ENCODE measurements at places on chromosomes 2 and 18.

GRCh38 chr2:55786280-55786679, 92.6 kb upstream of the PNPT1 start:
- DNase-seq: no peak

DNA sequence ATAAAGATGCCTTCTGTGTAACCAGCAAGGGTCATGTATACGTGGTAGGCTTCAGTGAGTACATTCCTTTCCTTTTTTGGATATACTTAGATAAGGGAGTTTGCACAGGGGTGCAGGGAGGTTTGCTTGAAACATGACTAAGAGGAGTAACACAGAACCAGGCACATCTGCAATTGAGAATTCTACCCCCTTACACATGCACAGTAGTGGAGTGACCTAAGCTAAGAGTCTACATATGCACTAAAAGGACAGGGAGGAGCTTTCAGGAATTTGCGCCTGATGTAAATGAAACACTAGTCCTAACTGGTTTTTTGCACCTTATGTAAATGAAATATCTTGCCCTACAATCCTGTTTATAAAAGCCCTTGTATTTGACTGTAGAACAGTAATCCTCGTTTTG, 194.8 kb upstream of the NABP1 start:
- DNase-seq: no peak

DNA sequence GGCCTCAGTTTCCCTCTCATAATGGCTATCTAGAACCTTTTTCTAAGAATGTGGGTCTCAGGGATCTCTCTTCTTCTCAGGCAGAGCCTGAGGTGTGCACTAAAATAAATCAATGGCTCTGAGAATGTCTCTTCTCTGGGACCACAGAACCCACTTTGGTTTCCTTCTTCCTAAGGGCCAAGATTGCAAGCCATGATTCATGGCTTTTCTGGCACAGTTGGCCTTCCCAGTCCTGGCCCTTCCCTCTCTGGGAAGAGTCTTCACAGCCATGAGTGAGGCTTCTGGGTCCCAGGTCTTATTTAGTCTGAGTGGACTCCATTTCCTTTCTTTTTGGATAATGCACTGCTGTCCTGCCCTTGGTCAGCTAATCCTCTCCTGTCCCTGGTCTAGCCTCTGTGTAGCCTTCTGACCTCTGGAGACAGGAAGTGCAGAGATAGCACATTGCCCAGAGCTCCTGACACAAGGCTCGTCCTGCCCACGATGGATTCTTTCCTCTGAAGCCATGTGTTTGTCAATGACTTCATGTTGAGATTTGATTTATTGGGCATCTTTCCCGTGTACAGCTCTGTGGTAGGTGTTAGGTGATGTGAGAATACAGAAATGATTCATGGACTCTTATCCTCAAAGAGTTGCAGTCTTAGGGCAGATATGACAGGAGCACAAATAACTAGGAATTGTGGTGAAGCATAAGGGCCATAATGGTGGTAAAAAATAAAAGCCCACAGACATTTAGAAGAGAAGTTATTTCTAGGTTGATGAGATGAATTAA, 245.0 kb downstream of the CLIP4 start:
- DNase-seq: no peak

DNA sequence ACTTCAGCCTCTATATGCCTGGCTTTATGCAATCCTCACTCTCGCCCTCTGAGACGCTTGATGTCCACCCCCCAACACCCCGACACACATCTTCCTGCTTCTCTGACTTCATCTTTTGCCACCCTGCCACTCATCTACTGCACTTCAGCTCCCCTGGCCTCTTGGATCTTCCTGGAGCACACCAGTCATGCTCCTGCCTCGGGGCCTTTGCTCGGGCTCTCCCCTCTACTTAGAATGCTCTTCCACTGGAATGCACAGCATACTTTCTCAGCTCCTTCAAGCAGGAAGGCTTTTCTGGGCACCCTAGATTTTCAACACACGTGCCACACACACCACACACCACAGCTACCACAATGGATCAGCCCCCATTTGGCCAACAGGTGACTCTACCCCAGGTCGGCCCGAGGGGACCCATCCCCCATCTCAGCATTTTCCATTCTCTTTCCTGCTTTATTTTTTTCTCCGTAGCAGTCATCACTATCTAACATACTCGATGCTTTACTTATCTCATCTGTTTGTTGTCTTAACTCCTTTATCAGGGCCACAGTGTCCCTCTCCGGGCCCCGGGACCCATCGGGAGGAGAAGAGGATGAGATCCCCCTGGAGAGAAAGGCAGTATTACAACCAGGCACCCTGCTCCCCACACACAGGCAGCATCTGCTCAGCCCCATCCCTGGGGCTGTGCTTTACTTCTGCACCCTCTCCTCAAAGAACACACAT, 2.3 kb downstream of the RUFY4 start:
- no peak for DNase-seq

- DNase-seq: no peak
Measured at GRCh38 chr2:111037128-111037527, 83.6 kb upstream of the BCL2L11 start.

- no peak for DNase-seq
Measured at GRCh38 chr2:101486258-101486701, 11.4 kb upstream of the RFX8 start.

DNA sequence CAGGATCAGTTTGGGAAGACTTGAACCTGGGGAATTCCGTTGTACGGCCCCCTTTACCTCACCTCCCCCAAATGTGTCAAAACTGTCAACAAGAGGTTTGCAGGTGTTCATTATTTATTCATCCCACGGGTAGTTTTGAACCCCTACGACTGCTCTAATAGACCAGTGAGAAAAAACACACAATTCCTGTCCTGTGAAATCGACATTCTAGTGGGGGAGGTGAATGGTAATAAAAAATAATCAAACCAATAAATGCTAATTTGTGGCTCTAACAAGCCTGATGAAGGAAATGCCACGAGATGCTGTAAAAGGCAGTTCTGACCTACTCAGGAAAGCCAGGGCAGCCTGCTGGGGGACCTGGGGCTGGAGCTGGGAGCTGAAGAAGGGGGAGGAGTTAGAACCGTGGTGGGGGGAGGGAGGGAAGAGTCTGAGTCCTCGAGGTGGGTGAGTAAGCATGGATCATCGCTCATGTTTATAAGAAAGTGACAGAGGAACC, 463 bp upstream of the DNAJB2 start:
- no peak for DNase-seq

GRCh38 chr2:67835266-67835665, 227.5 kb downstream of the C1D start:
- DNase-seq: no peak
